ENCODE measurements at places on chromosomes 13 and 19.
A peak's percentile ranks its signal among the peaks of the same experiment; 100 is the strongest.

- no peak for DNase-seq
Measured at GRCh38 chr13:42039457-42039945, 8.9 kb upstream of the DGKH start.

GRCh38 chr13:43235028-43235427, 211.6 kb downstream of the DNAJC15 start:
- no peak for DNase-seq

- no peak for DNase-seq
Measured at GRCh38 chr19:39377373-39378362, 13.2 kb downstream of the PAF1 start.

- DNase-seq: no peak
Measured at GRCh38 chr19:39951065-39951650, 16.7 kb upstream of the FCGBP start.

GRCh38 chr13:39474600-39474999, 128.4 kb downstream of the LHFPL6 start:
- no peak for DNase-seq

GRCh38 chr13:37295071-37295470, 189.6 kb upstream of the CSNK1A1L start:
- DNase-seq: no peak

- no peak for DNase-seq
Measured at GRCh38 chr13:34733721-34734120, 208.3 kb upstream of the NBEA start.

DNA sequence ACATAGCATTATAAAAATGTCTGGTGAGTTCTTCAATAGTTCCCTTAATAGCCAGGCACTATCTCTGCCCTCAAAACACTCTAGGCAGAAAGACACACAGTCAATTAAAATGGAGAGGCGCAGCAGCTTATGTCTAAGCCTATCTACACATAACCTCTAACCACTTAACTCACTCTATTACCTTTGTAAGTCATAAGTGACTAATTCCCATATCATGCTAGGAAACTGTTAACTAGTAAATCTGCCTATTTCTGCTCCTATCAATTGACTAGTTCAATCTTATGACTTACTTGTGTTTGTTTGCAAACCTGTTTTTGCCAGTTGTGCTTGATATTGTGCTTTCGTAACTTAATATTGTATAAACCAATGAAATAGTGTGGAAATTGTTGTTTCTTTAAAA, 3.2 kb downstream of the CCDC122 start:
- no peak for DNase-seq

GRCh38 chr13:97191615-97192014, 30.5 kb upstream of the MBNL2 start:
- peak; percentile 4 for DNase-seq

DNA sequence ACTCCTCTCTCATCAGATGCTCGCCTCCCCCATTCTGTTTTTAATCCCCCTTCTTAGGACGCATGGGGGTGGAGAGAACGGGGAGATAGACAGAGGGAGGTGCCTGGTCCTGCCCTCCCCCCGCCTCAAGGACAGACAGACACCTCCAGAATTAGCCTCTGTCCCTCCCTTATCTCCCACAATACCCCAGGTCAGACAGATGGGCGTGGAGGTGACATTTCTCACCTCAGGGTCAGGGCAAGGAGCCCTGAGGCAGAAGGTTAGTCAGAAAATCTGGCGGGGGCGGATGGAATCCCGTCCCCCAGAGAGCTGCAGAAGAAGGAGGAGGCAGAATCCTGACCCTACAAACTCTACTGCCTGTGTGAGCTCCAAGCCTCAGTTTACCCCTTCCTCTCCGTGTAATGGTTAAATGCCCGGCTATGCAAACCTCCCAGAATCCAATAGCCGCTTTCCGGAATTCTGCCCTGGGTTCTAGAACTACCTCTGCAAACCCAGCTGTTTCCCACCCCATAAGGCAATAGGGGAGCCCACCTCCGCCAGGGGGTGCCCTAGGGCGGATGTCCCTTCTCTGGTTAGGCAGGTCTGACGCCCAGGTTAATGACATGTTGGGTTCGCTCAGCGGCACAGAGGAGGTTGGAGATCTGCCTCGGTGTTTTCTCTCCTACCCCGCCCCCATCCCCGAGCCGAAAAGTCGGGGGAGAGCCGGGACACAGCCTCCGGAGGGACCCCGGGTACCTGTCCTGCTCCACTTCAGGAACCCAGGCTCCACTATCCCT, 900 bp downstream of the PPP1R13L start:
- DNase-seq: no peak

- no peak for DNase-seq
Measured at GRCh38 chr13:31956980-31957644, 74.5 kb upstream of the FRY start.

DNA sequence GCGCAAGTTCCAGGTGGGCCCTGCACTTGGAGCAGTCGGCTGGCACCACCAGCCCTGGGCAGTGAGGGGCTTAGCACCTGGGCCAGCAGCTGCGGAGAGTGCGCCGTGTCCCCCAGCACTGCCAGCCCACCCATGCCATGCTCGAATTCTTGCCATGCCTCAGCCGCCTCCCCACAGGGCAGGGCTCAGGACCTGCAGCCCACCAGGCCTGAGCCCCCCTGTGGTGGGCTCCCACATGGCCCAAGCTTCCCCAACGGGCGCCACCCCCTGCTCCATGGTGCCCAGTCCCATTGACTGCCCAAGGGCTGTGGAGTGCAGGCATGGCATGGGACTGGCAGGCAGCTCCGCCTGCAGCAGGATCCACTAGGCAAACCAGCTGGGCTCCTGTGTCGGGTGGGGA, 9.4 kb upstream of the ZNF426 start:
- no peak for DNase-seq

- DNase-seq: no peak
Measured at GRCh38 chr13:19062801-19063200, 118.8 kb downstream of the TUBA3C start.

DNA sequence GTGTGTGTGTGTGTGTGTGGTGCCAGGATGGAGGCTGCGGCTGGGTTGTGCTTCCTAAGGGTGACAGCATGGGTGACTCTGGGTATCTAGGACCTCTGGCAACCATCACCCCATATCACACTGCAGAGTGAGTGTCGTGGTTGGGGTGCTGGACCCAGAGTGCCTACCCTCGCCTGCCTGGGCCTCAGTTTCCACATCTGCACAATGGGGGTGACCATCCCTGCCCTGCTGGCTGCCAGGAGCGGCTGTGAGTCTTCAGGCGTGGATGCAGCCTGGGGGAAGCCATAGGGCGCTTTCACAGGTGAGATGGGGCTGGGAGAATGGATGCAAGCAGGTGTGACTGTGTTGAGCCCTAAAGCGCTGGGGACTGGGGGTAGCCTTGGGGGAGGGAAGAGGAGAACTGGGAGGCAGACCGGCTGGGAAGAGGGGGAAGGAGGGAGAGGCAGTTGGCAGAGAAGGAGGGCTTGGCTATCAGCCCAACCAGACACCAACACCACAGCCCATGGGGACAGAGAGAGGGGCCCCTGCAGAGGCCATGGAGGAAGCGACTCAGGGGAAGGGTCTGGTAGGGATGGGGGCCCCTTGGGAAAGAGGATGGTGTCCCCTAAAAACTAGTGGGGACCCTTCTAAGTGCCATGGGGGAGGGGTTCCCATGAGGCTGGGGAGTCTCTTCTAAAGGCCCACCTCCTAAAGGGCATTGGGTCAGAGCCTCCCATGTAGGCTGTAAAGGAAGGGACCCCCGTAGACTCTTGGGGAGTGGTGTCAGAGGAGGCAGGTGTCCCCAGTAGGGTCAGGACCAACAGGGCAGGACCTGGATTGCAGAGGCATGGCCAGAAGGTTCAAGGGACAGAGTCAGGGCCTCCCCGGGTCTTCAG, 1.7 kb downstream of the PLPPR2 start:
- DNase-seq: no peak

GRCh38 chr19:19645233-19645870, 1.9 kb upstream of the GMIP start:
- DNase-seq: no peak

DNA sequence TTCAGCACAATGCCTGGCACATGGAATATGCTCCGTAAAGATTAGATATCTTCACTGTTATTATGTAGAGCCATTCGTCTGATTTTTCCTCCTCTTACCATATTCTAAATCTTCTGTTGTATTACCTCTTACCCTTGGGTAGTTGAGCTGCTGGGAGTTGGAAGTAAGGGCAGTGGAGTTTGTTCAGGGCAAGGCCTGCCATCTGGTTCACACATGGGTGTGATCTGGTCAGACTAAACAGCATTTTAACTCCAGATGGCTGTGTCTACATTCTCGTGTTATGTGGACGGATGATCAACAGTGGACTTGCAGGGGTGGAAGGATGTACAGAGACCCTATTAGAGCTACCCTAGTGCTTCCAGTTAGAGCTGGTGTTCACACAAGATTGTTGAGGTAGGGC, 164.9 kb downstream of the ZIC5 start:
- DNase-seq: peak; percentile 67

DNA sequence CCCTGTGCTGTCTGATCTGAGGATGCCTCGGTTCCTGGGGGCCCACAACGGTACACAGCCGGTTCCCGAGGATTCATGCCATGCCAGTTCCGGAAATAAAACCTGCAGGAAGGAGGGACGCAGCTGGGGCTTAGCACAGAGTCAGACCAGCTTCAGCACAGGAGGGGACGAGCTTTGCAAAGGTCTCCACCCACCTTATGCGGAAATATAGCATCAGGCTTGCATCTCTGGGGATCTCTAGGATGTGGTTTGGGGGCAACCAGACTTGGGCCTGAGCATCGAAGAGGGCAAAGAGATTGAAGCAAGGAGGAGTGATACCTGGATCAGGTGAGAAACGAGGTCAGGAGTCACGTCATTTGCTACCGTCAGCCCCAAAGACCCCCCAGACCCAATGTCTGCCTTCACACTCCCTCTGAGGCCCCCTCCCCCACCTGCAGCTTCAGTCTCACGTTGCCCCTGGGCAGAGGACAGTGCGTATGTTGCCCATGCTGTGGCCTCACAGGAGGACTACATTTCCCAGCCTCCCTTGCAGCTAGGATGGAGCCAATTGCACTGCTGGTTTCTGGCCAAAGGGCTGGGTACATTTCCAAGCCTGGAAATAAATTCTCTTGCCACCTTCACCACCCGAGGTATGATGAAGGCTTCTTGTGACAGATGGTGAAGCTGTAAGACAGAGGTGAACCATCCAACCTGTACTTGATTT, 12.1 kb downstream of the TYK2 start:
- DNase-seq: no peak

DNA sequence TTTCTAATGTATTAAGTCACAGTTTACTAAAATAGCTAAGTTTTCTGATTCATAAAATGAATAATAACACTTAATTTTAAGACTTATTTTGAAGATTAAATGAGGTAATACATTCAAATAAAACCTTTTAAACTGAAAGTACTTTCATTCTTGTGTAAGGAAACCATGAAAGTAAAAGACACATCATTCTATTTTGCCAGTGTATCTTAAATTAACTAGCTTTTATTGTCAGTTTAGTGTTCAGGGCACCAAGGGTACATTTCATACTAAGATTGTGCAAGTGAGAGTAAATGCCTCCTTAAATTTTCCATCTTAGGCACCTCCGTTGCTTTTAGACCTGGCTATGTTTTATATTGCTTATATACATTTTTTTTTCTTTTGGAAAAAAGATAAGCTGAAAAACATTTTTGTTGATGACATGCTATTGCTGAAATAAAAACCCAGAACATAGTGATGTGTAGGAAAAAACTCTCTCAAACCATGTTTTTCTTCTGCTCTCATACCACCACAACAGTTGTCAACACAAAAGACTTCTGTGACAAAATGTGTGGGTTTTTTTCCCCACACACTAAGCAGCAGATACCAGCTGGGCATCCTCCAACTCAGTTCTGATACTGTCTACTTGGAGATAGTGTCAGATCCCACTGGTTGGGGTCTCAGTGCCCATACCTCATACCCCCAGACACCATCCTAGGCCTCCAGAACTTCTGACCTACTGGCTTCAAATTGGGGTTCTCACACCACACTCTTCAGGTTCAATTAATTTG, 30.7 kb upstream of the LPAR6 start:
- DNase-seq: no peak

- no peak for DNase-seq
Measured at GRCh38 chr13:69324090-69324886, 783.3 kb upstream of the ATXN8OS start.

DNA sequence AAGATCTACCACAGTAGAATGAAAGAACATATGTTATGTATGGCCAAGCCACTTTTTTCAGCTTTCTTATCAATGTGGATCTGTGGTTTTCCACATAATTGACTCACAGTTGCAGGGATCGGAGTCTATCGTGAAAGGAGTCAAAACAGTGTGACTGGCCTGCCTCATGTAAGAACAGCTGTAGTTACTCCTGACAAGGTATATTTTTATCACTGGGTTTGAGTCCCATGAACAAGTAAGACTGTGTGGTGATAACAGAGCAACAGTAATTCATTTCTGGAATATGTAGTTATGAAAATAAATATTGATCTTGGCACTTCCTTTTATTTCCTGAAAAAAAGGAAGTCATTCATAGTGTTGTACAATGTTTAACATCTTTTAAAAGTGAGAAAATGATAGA, 416.6 kb downstream of the KLF12 start:
- no peak for DNase-seq

- no peak for DNase-seq
Measured at GRCh38 chr13:103101500-103101899, 35.3 kb upstream of the SLC10A2 start.

GRCh38 chr19:34178274-34178610, 5.9 kb downstream of the LSM14A start:
- DNase-seq: no peak

DNA sequence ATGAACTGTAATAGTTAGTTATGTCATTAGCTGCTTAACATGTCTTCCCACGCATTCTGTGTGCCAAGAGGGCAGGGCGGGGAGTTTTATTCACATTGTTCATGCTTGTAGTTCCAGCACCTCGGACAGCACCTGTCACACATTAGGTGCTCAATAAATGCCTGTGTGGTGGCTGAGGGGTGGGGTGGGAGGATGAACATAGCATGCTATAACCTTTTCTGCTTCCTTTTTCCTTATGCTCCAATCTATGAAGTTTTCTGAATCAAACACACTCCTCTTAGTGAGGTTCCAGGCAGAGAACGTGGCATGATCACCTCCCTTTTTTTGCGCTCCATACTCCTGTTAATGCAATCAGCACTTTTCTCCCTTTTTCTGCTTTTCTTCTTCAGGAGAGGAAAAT, 15.8 kb upstream of the PTPRS start:
- DNase-seq: no peak

DNA sequence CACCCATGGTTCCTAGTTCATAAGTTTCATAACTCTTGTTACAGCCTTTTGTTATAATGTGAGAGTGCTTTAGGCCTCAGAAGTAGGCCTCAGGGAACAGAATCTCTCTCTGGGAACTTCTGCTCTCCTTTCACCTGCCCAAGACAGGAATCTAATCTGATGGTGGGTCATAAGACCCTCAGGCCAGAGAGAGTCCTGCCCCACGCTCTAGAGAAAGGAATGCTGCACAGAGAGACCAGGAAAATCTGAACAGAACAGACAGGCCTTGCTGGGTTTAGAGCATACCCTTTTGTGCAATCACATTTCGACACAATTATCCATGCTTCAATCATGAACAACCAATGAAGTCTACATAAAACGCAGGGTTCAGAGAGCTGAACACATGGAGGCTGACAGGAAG, 3.4 kb upstream of the DIAPH3 start:
- no peak for DNase-seq

DNA sequence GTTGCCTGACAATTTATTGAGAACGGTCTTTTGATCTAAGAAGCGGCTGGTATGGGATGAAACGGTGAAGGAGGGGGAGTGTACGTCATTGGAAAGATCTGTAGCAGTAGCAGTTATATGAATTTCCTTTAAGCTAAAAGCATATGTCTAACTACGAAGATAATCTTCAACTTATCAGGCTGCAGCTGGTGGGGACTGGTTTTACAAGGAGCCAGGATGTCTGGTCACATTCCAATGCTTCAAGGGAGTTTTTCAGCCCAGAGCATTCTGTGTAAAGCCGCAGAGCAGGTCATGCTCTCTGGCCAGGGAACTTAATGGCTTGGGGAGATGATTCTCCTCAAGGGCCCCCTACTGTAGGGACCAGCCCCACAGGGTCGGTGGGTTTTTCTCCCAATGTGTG, 29.2 kb downstream of the CLEC4M start:
- DNase-seq: no peak

Measured in NCI-H524 treated with DMSO at 0.1 percent for 48 hours (cell line).